ENCODE measurements at places on chromosomes 2 and 18.

DNA sequence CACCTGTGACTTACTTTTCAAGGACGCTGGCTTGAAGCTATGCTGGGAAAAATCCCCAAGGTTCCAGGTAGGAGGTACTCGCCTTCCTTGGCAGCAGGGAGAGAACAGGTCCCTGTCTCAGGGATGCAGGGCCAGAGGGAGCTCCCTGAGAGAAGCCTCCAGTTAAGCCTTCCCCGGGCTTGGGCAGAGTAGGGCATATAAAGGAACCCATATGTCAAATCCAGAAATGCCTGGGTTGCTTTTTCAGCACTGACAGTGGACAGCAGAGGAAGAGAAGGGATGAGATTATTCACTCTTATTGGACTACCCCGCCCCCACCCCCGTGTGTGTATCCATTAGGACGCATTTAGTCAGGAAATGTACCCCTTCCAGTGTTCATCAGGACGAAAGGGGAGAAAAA, 89.3 kb upstream of the TEX51 start:
- DNase-seq: no peak

- DNase-seq: no peak
Observed at GRCh38 chr2:155630760-155631159, 701.8 kb downstream of the NR4A2 start.

- DNase-seq: no peak
Observed at GRCh38 chr2:228509021-228509420, 327.5 kb upstream of the SPHKAP start.

- DNase-seq: no peak
Observed at GRCh38 chr2:69375494-69376353, 11.3 kb downstream of the GFPT1 start.

DNA sequence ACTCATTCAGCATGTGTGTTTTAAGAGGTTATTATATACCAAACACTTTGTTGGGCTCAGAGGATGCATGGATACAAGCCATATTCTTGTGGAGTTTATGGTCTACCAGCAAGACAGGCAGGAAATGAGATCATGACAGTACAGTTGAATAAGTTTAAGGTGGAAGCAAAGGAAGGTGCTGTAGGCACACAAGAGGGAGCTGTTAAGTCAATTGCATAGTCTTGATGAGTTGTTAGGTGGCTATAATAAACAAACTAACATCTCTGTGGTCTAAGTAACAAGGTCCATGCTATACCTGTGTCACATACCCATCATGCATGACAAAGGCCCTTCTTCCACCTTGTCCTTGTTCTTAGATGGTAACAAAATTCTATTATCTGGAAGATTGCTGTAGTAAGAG, 538.3 kb downstream of the CNTNAP5 start:
- DNase-seq: no peak

DNA sequence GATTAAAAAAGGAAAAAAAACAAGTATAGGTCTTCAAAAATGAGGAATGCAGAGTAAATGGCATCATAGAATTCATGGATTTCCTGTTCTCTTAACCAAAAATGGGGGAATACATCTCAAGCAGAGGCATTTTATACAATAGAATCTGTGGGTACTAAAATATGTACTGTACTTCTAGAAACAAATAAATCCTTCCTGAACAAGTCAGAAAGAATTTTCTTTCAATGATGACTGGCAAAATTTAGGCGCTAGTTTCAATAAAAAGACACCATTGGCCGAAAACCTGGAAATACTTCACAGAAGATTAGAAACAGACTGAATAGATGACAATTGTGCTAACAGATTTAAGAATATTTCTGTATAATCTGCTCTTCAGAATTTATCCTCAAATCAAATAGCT, 15.1 kb downstream of the TRAK2 start:
- DNase-seq: no peak

DNA sequence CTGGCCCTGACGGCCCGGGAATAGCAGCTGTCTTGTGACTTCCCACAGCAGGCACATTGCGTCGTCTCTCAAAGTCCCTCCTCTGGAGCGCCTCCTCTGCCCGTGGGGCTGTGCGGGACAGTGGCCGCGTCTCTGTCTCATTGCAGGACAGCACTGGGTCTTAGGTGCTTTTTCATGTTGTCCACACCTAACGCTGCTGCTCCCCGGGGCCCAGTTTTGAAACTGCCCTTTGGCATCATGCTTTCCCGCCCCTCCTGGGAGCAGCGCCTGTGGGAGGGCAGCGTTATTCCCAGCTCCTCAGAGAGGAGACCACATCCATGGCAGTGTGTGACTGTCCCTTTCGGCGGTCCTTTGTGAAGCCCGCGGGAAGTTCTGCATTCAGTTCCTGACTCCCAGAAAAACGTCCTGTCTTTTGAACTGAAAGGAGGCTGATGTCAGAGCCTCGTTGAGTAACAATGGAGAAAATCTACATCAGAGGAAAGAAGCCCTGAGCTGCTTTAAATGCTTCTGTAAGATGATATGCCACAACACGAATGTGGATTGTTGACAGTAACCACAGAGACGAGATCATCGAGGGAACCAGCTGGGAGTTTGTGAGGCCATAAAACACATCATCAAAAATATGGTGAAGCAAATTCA, 226.0 kb downstream of the FAM210A start:
- DNase-seq: no peak

DNA sequence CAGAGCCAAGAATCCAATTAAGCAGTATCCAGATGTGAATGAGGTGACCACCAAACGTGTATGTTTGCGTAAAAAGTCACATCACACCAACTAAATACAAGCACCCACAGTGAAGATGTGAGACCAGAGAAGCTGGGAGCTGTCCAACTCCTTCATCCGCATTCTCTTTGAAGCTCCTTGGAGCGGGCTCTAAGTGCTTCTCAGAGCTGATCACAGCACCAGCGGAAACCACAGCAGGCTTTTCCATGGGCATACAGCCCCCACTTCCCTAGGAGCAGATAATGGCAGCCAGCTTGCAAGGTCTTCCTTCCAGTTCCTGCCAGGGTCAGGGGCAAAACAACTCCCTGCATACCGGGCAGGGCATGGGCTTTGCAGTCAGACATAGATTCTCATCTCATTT, 36.4 kb downstream of the REEP1 start:
- no peak for DNase-seq

- DNase-seq: no peak
Observed at GRCh38 chr2:49240608-49241007, 86.3 kb upstream of the FSHR start.

DNA sequence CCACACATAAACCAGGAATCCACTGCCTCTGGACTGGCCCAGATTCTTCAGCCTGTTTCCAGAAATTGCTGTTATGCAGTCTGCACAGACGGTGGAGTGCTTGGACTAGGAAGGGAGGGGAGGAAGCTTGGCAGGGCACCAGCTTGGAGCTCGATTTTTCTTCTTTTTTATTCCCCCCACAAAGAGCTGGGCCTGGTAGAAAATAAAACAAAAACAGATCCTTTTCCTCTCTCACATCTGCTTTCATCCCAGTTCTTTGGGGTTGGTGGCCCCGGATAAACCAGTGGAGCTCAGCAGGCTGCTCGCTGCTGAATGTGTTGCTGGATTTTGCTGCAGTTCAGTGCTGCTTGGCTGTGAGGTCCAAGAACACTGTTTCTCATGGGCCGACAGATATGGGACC, 16.0 kb downstream of the LRRTM1 start:
- DNase-seq: no peak

Measured in HuH-7.5 (cell line).